Chondrocyte (in vitro differentiated cells): ENCODE measurements at places on chromosomes 4 and X.

GRCh38 chr4:15100994-15101695, 98.9 kb downstream of the CPEB2 start:
- H3K4me1 ChIP-seq: peaks cover 9% of the 10 kb centered on the region
- DNase-seq: no peak

DNA sequence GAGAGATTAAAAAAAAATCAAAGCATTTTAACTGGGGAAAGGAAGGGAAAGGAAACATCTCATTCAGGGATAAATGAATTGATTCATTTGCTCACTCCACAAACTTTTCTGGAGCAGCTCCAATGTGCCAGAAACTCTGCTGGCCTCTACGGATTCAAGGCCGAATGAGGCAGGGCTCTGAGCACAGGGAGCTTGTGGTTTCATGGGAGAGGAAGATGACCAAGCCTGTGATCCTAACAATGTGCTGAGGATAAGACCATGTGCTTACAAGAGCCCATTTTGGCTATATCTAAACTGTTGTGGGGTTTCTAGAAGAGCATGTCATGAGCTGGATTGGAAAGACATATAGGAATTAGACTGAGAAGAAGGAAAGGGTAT, 137.5 kb downstream of the ZNF674 start:
- H3K36me3 ChIP-seq: no peaks in the 10 kb centered on the region
- DNase-seq: no peak
- H3K4me1 ChIP-seq: no peaks in the 10 kb centered on the region
- H3K27me3 ChIP-seq: no peaks in the 10 kb centered on the region

- peaks cover 21% of the 10 kb centered on the region for H3K4me1 ChIP-seq
- H3K27me3 ChIP-seq: no peaks in the 10 kb centered on the region
- DNase-seq: no peak
- peaks cover 37% of the 10 kb centered on the region for H3K36me3 ChIP-seq
Measured at GRCh38 chr4:184395971-184396391, 78.4 kb downstream of the IRF2 start.

DNA sequence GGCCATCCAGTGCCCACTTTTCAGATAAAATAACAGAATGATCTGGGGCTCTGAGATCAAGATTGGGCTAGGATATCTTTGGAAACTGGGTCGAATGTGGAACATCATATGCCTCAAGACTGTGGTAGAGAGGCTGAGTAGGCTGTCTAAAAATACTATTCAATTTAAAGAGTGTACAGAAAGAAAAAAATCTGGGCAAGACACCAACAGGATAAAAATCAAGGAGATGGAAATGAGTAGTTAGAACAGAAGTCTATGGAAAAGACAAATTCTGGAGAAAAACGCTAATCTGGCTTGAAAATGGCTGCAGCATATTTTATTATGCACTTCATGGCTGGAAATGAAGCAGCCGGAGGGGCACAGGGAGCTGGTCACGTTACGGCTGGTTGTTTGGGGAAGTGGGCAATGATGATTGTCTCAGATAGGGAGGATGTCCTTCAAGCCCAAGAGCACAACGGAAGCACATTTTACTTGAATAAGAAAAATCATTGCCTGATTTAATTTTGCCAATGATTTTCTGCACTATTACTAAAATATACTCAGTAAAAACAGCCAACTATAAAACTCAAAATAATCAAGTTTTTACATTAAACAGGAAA, 27.1 kb upstream of the MAPK10 start:
- H3K4me3 ChIP-seq: no peak overlapping the region
- DNase-seq: no peak
- no peak overlapping the region for H3K27ac ChIP-seq
- no peaks in the 10 kb centered on the region for H3K36me3 ChIP-seq

DNA sequence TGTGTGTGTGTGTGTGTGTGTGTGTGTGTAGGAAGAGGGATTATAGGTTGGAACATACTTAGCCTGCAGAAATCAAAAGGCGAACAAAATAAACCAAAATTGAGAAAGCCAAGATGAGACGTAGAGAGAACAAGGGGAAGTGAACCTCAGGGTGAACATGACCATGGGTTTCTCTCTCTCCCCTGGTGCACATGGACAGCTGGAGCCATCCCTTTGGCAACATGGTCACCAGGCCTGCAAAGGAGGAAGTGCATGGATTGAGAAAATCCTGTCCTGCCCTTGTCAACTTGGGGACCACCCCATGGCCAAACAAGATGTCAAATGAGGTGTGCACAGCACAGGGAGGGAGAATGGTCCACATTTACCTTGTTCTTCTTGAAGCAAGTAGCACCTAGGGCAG, 23.1 kb downstream of the LGI2 start:
- no peak overlapping the region for H3K4me3 ChIP-seq
- DNase-seq: no peak
- no peak overlapping the region for H3K27ac ChIP-seq
- peaks cover 3% of the 10 kb centered on the region for H3K4me1 ChIP-seq
- H3K36me3 ChIP-seq: no peaks in the 10 kb centered on the region

GRCh38 chrX:56026815-56027214, 205.3 kb upstream of the KLF8 start:
- H3K27me3 ChIP-seq: no peaks in the 10 kb centered on the region
- H3K36me3 ChIP-seq: no peaks in the 10 kb centered on the region
- H3K27ac ChIP-seq: no peak overlapping the region
- DNase-seq: no peak

DNA sequence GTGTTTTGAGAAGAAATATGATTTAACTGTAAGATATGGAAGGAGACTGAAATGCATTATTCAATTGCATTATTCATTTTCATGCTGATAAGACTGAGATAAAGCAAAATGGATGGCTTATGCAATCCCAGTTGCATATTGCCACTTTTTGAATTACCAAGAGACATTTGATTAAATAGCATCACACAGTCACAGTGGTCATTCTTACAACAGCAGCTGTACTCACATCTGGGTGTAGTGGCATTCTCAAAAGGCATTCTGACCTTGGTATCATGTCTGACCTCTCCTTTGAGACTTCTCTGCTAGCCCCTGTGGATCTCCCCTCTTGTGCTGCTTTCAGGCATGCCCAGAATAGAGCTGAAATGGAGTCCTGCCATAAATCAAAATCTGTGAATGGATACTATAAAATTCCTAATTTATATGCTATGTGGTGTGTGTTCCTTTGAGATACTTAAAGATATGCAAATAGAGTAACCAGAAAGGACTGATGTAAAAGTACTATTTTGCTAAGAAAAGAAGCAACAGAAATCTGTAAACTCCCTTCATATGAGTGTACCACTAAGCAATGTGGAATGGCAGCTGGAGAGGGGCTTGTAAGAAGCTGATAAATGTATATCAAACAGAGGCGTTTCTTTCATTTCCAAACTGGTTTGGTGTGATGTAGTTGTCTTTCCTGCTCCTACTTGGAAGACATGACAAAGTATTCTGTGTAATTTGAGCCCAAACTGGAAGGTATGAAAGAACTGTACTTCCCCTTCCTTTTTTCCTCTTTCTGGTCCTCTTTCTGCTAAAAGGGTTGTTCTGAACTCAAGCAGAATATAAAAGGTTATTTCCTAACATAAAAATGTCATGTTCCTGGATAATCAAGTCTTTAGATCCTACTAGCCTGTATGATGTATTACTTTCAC, 25.4 kb upstream of the METAP1 start:
- no peak overlapping the region for H3K27ac ChIP-seq
- H3K4me3 ChIP-seq: no peak overlapping the region

- H3K36me3 ChIP-seq: no peaks in the 10 kb centered on the region
- peaks cover 7% of the 10 kb centered on the region for H3K4me1 ChIP-seq
- no peak for DNase-seq
Measured at GRCh38 chrX:150119323-150119722, 181.0 kb upstream of the EOLA2 start.

- no peaks in the 10 kb centered on the region for H3K36me3 ChIP-seq
- H3K27ac ChIP-seq: no peak overlapping the region
- H3K4me1 ChIP-seq: peaks cover 33% of the 10 kb centered on the region
- H3K27me3 ChIP-seq: no peaks in the 10 kb centered on the region
- DNase-seq: no peak
Measured at GRCh38 chr4:175071123-175071522, 153.0 kb downstream of the ADAM29 start.

GRCh38 chr4:80963051-80963450, 67.5 kb upstream of the BMP3 start:
- peaks cover 16% of the 10 kb centered on the region for H3K27me3 ChIP-seq
- H3K4me1 ChIP-seq: no peaks in the 10 kb centered on the region
- DNase-seq: no peak
- H3K4me3 ChIP-seq: no peak overlapping the region
- H3K27ac ChIP-seq: no peak overlapping the region

GRCh38 chrX:4239650-4240540, 526.4 kb upstream of the PRKX start:
- H3K4me1 ChIP-seq: no peaks in the 10 kb centered on the region
- DNase-seq: no peak
- no peaks in the 10 kb centered on the region for H3K27me3 ChIP-seq
- H3K27ac ChIP-seq: no peak overlapping the region
- no peaks in the 10 kb centered on the region for H3K36me3 ChIP-seq

GRCh38 chr4:15610855-15611254, 44.3 kb downstream of the FBXL5 start:
- no peaks in the 10 kb centered on the region for H3K27me3 ChIP-seq
- peaks cover 11% of the 10 kb centered on the region for H3K4me1 ChIP-seq
- DNase-seq: no peak
- H3K27ac ChIP-seq: no peak overlapping the region
- H3K36me3 ChIP-seq: peaks cover 11% of the 10 kb centered on the region

- no peak overlapping the region for H3K27ac ChIP-seq
- no peaks in the 10 kb centered on the region for H3K36me3 ChIP-seq
Measured at GRCh38 chrX:38857736-38858523, 56.7 kb downstream of the MID1IP1 start.

DNA sequence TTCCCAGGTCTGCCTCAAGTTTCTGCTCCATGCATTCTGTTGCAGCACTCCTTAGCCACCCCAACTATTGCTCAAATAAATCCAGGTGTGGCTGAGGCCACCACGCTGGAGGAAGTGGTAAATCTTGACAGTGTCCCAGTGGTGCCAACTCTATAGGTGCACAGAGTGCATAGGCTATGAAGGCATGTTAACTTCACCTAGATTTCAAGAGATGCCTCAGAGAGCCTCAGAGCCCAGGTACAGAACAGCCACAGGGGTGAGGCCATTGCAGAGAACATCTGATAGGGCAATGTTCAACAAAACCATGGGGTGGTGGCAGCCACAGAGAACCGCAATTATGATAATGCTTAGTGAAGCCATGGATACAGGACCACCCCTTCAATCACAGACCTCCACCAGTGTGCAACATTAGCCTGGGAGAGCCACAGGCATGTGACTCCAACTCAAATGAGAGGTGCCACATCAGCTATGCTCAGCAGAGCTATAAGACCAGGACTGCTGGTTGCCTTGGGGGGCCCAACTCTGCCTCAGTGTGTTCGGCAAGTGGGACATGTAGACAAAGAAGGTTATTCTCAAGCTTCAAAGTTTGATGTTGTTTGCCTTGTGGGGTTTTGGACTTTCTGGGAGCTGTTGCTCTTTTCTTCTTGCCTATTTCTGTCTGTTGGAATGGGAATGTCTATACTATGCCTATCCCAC, 468.7 kb downstream of the ANKRD50 start:
- H3K27ac ChIP-seq: no peak overlapping the region
- H3K4me3 ChIP-seq: no peak overlapping the region
- peaks cover 7% of the 10 kb centered on the region for H3K36me3 ChIP-seq
- H3K27me3 ChIP-seq: no peaks in the 10 kb centered on the region
- H3K4me1 ChIP-seq: no peaks in the 10 kb centered on the region

- H3K36me3 ChIP-seq: no peaks in the 10 kb centered on the region
- no peak for DNase-seq
- H3K27me3 ChIP-seq: no peaks in the 10 kb centered on the region
- H3K4me3 ChIP-seq: no peak overlapping the region
- H3K27ac ChIP-seq: no peak overlapping the region
Measured at GRCh38 chrX:15903186-15903681, 48.6 kb upstream of the AP1S2 start.

DNA sequence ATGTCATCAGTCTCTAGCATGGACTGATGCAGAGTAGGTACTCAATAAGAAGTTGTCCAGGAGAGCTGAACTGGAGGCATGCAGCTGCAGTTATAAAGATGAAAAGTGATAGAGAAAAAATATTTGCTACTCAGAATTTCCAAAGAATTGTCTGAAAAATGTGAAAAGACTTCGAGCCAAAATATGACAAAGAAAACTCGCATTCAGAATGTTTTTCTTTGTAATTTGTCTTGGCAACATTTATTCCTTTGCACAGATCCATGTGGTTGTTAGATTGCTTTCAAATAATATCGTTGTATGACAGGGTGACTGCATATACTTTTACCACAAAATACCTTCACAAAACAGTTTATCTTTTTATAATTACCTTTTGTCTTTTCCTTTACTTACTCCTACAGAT, 128.0 kb upstream of the SLC4A4 start:
- no peak overlapping the region for H3K4me3 ChIP-seq
- H3K27ac ChIP-seq: no peak overlapping the region

DNA sequence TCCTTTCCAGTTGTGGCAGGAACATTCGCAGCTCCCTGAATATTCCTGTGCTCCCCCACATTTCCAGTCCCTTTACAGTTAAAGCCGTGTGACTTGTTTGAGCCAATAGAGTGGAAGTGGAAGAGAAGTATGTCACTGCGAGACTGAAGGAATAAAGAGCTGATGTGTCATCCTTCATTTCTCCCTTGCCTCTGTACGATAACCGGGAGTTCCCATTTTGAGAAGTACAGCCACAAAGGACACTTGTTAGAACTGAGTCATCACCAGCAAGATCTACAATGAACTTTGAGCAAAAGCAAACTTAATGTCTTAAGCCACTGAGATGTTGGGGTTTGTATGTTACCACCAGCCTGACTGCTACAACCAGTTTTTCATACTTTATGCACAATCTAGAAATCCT, 92.3 kb downstream of the SPRY1 start:
- no peak overlapping the region for H3K27ac ChIP-seq
- H3K27me3 ChIP-seq: no peaks in the 10 kb centered on the region
- H3K36me3 ChIP-seq: no peaks in the 10 kb centered on the region
- no peak overlapping the region for H3K4me3 ChIP-seq
- peaks cover 7% of the 10 kb centered on the region for H3K4me1 ChIP-seq
- no peak for DNase-seq
